Esophagus (tissue), 2 donors: ENCODE measurements at places on chromosomes 3 and 15. TPM values are rescaled to one million over a fixed set of nuclear protein-coding genes. Genes with fewer than 3 reads are reported as not detected.

MEIS2 gene
- polyA plus RNA-seq = 6.0 TPM

HAPLN3 gene
- polyA plus RNA-seq = 5.5 TPM

SYNM gene
- 40.8 TPM for polyA plus RNA-seq

FOXB1 gene
- not detected for polyA plus RNA-seq

UQCC5 gene
- polyA plus RNA-seq = 37.7 TPM

VGLL3 gene
- 0.55 TPM for polyA plus RNA-seq

LRRC31 gene
- not detected for polyA plus RNA-seq

PTH1R gene
- polyA plus RNA-seq = 3.3 TPM

RPS17 gene
- 4,224 TPM for polyA plus RNA-seq

OR5K2 gene
- polyA plus RNA-seq = not detected

PDIA3 gene
- polyA plus RNA-seq = 90.6 TPM

HRG gene
- not detected for polyA plus RNA-seq

MITF gene
- 3.3 TPM for polyA plus RNA-seq

HPS3 gene
- 4.2 TPM for polyA plus RNA-seq

GNAT1 gene
- polyA plus RNA-seq = 0.02 TPM

SKOR1 gene
- 0.16 TPM for polyA plus RNA-seq

COL6A5 gene
- 0.15 TPM for polyA plus RNA-seq

SERINC4 gene
- polyA plus RNA-seq = 0.24 TPM

SLC12A1 gene
- not detected for polyA plus RNA-seq

TMEM108 gene
- polyA plus RNA-seq = 0.41 TPM

AHSG gene
- polyA plus RNA-seq = 0.06 TPM

BFSP2 gene
- polyA plus RNA-seq = not detected

FAM43A gene
- polyA plus RNA-seq = 15.5 TPM

TLR9 gene
- polyA plus RNA-seq = 0.10 TPM

PLA2G4E gene
- polyA plus RNA-seq = 2.5 TPM

SLC28A1 gene
- polyA plus RNA-seq = 0.02 TPM

ZXDC gene
- polyA plus RNA-seq = 13.3 TPM

MINAR1 gene
- 0.11 TPM for polyA plus RNA-seq

PRR20G gene
- polyA plus RNA-seq = not detected

LARP6 gene
- 6.5 TPM for polyA plus RNA-seq

ROPN1 gene
- not detected for polyA plus RNA-seq

FBXO40 gene
- polyA plus RNA-seq = not detected

NRROS gene
- polyA plus RNA-seq = 0.92 TPM

NUSAP1 gene
- polyA plus RNA-seq = 16.6 TPM

ACAN gene
- 0.04 TPM for polyA plus RNA-seq

SPATA12 gene
- 0.05 TPM for polyA plus RNA-seq

HDGFL3 gene
- polyA plus RNA-seq = 3.4 TPM

GOLGA8B gene
- polyA plus RNA-seq = 22.8 TPM
